ENCODE measurements at places on chromosomes 12 and 14.
A peak's percentile ranks its signal among the peaks of the same experiment; 100 is the strongest.

GRCh38 chr14:76955575-76956315 is 72.8 kb downstream of the IRF2BPL start:
- no peak for DNase-seq

GRCh38 chr12:47391566-47391965 is 311.8 kb upstream of the AMIGO2 start:
- DNase-seq, result peak; percentile 27

DNA sequence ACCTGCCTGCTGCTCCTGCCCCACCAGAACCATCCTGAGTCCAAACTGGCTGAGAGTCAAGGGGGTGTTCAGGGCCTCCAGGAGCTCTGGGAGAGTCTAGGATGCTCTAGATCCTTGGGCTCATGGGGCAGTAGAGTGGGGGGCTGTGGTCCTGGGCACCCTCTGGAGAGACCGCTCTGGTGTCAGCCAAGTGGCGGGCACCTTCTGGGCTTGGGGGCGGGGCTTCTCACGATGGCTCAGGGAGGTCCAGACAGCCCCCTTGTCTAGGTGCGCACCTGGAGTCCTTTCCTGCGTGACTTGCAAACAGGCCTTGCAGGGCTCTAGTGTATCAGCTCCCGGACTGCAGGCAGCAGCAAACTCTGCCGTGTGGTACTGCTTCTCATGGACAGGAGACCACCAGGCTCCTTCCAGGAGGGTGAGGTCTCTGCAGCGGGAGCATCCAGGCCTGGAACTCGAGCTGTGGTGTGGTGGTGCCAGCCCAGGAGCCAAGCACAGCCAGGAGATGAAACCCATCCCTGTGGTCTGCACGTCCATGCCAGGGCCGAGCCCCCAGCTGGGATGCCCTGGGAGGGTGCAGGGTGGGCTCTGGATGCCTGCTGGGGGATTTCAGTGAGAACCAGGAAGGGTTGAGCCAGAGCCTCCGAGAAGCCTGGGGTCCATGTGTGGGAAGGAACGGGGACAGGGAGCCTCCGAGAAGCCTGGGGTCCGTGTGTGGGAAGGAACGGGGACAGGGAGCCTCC is 15.0 kb downstream of the PACS2 start:
- DNase-seq, result no peak

DNA sequence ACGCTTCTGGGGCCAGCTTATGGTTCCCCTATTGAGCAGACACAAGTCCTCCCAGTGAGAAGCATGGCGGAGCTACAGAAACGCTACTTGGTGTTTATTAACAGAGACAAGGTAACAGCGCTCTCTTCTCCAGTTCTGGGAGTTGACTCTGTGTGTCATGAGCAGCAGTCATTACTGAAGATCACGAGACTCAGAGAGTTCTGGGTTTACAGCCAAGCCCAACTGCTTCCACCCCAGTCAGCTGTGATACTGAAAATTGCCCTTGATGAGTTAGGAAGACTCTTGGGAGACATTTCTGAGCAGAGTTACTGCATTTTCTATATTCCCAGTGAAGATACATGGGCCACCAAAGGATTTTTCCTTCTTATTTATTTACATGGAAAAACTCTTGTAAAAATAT is 48.6 kb downstream of the CFAP251 start:
- DNase-seq, result no peak

- no peak for DNase-seq
Observed at GRCh38 chr12:87198181-87198580, 831.0 kb downstream of the C12orf50 start.

- no peak for DNase-seq
Observed at GRCh38 chr12:124053851-124054250, 80.8 kb downstream of the ZNF664 start.

- no peak for DNase-seq
Observed at GRCh38 chr12:1885082-1885596, 33.3 kb downstream of the CACNA2D4 start.
